ENCODE measurements at places on chromosomes 5 and 9.

DNA sequence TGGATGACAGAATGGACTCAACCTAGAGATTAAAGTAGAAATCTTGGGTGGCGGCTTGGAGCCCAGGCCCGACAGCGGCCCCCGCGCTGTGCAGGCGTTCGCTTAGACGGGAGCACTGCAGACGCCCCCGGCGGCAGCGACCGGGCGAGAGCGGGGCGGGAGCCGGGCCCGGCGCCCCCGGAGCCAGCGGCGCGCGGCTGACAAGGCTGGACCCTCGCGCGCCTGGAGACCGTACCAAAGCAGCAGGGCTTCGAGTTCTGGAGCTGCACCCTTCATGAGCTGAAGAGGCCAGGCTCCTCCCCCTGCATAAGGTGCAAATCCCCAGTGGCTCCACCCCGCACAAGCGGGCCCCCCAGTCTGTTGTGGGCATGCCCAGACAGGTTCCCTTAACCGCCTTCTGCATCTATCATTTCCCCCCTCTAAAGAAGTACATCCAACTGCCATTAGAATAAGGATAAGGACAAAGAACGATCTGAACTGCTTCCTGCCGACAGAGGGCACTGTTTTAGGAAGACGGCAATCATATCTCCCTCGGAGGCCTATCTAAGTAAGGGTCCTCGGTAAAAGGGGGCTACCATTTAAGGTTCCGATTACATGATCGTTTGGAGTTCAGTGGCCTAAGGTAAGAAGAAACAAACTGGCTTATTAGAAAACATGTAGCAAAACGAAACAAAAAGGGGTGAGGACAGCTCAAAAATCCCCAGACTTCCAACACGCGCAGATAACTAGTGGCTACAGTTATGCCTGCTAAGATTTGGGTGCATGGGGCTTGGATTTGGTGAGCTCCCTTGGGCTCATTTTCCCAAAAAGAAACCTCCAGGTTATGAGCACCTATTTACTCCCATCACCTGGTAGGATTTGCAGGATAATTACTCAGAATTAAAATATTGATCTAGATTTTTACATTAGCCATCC is 66.3 kb downstream of the RGMB start:
- DNase-seq: no peak

GRCh38 chr5:139459451-139459934 is 3.0 kb downstream of the ECSCR start:
- DNase-seq: no peak

GRCh38 chr5:24389968-24390367 is 254.8 kb downstream of the CDH10 start:
- DNase-seq: no peak

GRCh38 chr5:71943874-71944273 is 163.4 kb upstream of the MAP1B start:
- DNase-seq: no peak

- no peak for DNase-seq
Measured at GRCh38 chr9:2132484-2133082, 117.4 kb downstream of the SMARCA2 start.

- no peak for DNase-seq
Measured at GRCh38 chr5:582936-583635, 29.1 kb upstream of the CEP72 start.

DNA sequence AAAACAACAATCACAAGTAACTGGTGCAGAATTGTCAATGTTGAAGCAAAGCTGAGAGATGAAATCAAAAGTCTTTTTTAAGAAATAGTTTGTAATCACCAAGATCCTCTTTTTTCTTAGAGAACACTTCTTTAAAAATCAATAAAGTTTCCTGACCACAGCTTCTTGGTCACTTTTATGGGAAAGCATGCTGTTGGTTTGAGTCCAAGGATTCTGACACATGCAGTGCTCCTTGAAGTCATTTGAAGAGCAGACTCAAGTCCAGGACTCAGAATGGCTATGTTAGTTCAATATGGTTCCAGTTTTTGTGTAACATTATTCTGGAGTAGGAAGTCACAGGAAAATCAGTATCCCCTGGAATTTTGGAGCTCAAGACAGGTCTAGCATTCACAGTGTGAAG is 480.6 kb downstream of the NR2F1-AS1 start:
- no peak for DNase-seq

- DNase-seq: no peak
Measured at GRCh38 chr5:129245489-129245888, 150.9 kb downstream of the ISOC1 start.

DNA sequence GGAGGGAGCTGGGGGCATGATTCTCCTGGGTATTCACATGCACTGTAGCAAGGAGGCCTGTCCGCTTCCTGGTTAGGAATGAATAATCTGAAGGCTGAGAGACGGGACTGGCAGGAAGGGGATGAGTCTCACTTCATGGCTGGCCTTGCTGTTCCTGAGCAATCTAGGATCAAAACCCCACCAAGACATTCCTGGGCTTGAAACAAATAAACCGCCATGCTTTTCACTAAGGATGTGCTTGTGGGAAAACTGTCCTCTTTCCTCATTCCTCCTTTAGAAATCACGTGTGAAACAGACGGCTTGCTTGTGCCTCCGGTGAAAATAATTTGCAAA is 132.8 kb downstream of the MACROH2A1 start:
- DNase-seq: no peak

- no peak for DNase-seq
Measured at GRCh38 chr9:136107953-136108647, 10.6 kb downstream of the TMEM250 start.

DNA sequence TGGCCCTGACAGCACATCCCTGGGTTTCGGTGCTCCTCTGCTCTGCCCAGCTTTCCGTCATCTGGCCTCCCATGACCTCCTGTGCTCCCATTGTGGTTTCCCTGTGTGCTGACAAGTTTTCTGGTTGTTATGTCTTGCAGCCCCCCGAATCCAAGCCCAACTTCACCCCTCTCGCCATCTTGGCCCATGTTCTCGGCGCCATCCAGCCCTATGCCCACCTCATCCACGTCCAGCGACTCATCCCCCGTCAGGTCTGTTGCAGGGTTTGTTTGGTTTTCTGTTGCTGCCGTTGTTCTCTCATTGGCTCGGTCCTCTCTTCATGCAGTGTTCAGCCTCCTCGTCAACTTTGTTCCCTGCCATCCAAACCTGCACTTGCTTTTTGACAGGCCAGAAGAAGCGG is 196.4 kb downstream of the NR3C1 start:
- no peak for DNase-seq

DNA sequence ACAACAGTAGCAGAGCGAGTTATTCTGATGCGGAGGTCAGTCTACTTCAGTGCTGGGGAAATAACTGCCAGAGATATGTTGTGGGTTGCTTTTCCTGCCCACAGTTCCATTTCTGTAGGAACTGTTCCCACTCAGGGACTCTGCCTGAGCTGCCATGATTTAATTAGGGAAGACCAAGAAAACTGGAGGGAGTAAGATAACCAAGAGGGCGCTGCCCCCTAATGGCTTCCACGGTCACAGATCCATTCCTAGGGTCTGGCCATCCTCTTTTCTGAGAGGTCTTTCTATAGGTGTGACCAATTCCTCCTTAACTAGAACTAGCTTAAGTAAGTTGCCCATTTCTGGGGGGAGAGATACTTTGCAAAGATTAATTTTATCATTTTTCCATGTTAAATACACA is 125.9 kb downstream of the APBA1 start:
- no peak for DNase-seq

DNA sequence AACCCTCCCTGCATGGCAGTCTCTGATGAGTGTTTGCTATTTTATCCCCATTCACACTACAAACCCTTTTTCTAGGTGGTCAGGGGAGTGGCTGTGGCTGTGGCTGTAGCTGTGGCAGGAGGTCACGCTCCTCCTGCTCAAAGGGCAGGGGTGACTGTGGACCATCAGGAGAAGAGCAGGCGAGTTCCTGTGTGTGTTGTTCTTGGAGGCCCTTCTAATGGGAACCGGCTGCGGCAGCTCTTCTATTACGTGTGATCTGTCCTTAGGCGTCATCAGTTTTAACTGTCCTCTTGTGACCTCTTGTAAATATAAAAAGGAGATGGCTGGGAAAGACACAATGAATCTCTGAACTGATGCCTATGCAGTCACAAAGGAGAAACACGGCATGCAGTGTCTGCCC is 65.1 kb downstream of the ANKH start:
- no peak for DNase-seq

DNA sequence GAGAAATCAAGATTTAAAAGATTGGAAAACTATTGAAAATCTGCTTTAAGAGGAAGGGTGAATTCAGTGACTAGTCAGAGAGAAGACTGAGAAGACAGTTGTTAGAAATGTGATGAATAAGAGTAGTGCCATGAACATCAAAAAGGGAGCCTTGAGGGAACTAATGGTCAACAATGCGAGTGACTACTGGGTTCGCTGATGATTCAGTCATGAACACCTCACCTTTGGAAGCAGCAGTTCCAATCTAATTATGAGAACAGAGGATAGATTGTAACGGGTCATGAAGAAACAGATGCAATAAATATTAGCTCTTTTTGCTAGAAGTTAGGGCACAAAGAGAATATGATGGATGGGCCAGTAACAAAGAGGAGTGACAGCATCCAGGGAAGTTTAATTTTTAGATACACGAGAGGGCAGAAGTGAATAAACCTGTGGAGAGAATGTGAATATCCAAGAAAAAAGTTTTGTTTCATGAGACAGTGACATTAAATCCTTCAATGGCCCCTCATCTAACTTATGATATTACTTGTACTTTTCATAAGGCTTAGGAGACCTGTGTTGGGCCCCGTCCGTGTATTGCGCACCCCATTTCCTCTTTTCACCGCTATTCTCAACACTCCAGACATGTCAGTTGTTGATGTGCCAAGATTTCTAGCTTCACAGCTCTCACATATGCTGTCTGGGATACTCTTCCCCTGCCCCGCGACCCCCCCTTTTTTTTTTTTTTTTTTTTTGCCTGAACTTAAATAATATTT is 23.5 kb upstream of the IFNE start:
- no peak for DNase-seq

- DNase-seq: no peak
Measured at GRCh38 chr5:61666064-61666621, 334.1 kb downstream of the ZSWIM6 start.

GRCh38 chr9:126337729-126338372 is 11.2 kb downstream of the MVB12B start:
- peak; percentile 88 for DNase-seq

- no peak for DNase-seq
Measured at GRCh38 chr9:109423877-109424276, 74.2 kb downstream of the PTPN3 start.

DNA sequence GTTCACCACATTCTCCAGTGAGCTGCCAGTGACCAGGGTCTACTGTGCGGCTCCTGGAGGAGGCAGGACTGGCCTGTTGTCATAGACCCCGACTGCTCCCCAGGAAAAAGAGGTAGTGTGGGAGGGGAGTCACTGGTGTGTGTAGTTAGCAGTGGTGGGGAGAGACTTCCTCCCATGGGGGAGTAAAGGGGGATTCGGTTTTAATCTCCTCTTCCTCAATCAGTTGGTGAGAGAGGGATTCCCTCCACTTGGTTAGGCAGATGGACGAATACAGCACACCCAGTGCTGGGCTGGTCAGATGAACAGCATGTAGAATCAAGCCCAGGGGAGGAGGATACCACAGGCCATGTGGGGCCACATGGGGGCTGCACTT is 207.6 kb upstream of the S1PR3 start:
- no peak for DNase-seq

DNA sequence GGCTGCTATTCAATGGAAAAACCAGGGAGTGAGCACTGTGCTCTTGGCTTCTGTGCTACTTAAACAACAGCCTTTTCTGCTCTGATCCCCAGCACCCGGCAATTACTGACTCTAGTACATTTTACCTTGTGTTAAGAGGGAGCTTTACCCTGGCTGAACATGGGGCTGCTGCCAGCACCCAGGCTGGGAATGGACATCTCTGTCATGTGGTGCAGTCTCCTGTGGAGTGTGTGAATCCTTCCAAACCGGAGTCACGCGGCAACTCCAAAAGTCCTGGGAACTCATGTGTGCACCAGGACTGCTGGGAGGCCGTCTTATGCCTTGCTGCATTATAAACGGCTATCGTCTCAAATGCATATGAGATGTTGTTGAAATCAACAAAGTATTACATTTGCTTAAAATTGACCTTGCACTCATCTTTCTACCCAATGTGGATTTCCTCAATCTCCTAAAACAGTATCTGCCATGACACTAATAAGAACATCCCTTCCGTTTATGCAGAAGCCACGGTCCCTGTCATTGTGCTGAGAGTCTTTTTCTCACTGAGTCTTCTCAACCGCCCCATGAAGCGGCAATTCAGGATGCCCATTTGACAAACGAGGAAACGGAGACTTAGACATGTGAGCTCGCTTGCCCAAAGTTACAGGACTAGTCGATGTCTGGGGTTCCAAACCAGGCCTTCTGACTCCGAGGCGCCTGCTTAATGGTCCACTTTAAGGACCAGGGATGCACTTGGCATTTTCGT is 884 bp upstream of the GSN start:
- no peak for DNase-seq

DNA sequence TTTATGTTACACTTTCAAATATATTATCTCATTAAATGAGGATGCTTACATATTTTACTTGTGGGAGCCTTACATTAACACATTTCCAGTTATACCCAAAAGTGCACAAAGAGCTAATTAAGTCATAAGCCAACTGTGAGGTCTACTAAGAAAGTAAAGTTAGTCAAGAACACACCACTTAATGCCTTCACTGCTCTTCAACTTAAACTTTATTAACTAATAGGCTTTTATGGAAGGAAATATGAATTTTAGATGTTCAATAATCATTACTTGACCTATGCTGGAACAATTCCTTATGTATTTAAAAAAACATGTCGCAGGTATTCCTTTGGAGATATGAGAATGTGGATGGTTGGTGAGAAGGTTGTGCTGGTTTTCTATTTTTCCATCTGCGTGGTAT is 3.4 kb downstream of the ST8SIA4 start:
- no peak for DNase-seq

DNA sequence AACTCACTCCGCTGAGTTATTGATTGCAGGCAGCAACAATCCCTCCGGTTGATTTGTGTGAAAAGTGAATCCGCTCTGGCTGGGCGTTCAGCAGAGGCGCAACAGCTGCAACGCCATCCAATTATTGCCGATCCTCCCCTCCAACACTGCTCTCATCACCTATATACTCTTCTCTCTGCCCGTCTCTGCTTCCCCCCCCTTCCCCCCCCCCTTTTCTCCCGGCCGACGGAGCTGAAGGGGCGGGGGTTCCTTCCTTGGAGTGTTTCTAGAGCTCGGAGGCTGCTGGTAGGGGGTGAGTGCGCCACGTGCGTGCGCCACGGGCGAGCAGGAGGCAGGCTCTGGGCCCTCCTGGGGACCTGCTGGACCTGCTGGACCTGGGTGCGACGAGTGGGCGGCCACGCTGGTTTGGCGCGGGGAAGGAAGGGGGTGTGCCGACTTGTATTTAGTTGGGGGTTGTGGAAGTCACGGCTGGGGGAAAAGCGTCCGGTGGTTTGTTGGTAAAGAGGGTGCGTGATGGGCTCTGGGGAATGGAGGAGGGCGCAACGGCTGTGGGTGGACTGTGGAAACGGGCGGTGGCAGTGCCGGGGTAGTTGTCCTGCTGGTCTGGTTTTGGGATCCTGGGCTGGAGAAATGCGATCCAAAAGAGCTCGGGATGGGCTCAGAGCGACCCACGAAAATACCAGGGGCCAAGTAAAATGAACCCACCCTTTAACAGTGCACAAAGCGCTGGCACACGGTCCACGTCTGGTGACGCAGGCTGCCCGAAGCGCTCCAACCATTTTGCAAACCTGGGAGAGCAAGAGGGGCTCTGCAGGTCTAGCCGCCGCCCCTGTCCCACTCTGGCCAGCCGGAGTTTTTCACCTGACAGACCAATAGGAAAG is 6.4 kb upstream of the MEF2C start:
- DNase-seq: peak; percentile 72

GRCh38 chr5:137734962-137735554 is 831 bp downstream of the KLHL3 start:
- no peak for DNase-seq
